ENCODE measurements at places on chromosomes 12 and 14. TPM values are rescaled to one million over a fixed set of nuclear protein-coding genes. Genes with fewer than 3 reads are reported as not detected.

P2RX2 gene
- not detected for total RNA-seq

NUBPL gene
- total RNA-seq, result 8.2 TPM

PPP1R3E gene
- total RNA-seq, result 4.1 TPM

RNASE11 gene
- not detected for total RNA-seq

IL26 gene
- total RNA-seq, result not detected

CKAP4 gene
- total RNA-seq, result 249 TPM

PRICKLE1 gene
- total RNA-seq, result 69.0 TPM

B3GNT4 gene
- total RNA-seq, result 0.31 TPM

KERA gene
- not detected for total RNA-seq

PRR4 gene
- 2.8 TPM for total RNA-seq

CFAP251 gene
- 6.0 TPM for total RNA-seq

PYM1 gene
- 24.9 TPM for total RNA-seq

OGFOD2 gene
- 24.1 TPM for total RNA-seq

EPYC gene
- not detected for total RNA-seq

HHIPL1 gene
- total RNA-seq, result 2.0 TPM

RFC5 gene
- 24.8 TPM for total RNA-seq

SLCO1B1 gene
- not detected for total RNA-seq

TDRD9 gene
- 0.83 TPM for total RNA-seq

IFNG gene
- total RNA-seq, result not detected

OTUB2 gene
- 1.1 TPM for total RNA-seq

SRRM4 gene
- total RNA-seq, result not detected

C12orf60 gene
- 1.1 TPM for total RNA-seq

SCN8A gene
- 20.4 TPM for total RNA-seq

NUMB gene
- 116 TPM for total RNA-seq

IFNG-AS1 gene
- total RNA-seq, result not detected

SLCO1A2 gene
- total RNA-seq, result not detected

CRACR2A gene
- total RNA-seq, result 15.9 TPM

RND1 gene
- total RNA-seq, result 4.0 TPM

FOXG1 gene
- total RNA-seq, result not detected

PMCH gene
- 1.8 TPM for total RNA-seq
